Left ventricle myocardium inferior (tissue), 1 donor: ENCODE measurements at places on chromosomes 5 and 9. TPM values are rescaled to one million over a fixed set of nuclear protein-coding genes. Genes with fewer than 3 reads are reported as not detected.

Gene IFNA6
- total RNA-seq, result not detected

Gene IQGAP2
- 4.1 TPM for total RNA-seq

Gene NOP16
- total RNA-seq, result 19.1 TPM

DNA sequence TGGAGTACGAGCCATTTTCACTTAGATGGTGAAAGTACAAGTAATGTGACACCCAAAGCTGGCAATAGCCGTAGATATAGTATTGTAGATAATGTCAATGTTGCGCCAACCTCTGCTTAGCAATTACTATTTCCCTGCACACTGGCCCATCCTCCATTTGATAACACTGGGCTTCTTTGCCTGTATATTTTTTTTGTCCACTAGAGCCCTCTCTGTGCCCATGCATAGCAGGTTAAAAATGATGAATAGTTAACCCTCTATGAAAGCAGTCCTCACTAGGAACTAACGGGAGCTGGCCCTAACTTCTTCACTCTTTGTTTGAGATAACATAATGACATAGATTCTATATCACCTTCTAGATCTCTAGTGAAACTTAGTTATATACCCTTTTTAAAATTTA is 416.8 kb downstream of the TUSC1 start:
- no peak for DNase-seq

- no peak for DNase-seq
Measured at GRCh38 chr5:53099546-53099945, 10.0 kb downstream of the MOCS2 start.

- DNase-seq, result no peak
Measured at GRCh38 chr5:105947461-105947860, 1723.3 kb downstream of the EFNA5 start.

DNA sequence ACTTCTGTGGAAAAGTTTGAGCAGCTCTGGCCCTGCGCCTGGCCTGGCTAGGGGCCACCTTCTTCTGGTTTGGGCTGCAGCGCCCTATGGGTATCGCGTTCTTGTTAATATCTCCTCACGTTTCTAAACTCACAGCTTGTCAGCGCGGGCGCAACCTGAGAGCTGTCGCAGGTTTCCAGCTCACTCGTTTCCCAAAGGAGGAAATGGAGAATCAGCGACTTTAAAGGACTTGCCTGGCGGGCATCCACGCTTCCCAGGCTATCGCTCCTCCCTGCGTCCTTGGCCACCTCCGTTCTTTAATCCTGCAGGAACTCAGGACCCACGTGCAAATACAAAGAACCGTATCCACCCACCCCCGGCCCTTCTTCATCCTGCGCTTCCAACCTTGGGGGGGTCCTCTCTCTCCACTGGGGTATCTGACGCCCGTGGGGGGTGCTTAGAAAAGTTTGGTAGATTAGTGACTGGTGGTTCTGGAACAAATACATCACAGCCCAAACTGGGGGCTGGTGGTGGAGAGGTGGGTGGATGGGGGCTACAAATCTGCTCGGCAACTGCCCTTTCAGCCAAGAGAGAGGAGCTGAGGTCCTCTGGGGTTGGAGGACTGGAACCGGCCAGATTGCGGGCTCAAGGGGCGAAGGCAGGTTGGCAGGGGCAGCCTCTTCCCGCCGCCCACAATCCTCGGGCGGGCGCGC is 578 bp upstream of the PSAT1 start:
- peak; percentile 37 for DNase-seq

DNA sequence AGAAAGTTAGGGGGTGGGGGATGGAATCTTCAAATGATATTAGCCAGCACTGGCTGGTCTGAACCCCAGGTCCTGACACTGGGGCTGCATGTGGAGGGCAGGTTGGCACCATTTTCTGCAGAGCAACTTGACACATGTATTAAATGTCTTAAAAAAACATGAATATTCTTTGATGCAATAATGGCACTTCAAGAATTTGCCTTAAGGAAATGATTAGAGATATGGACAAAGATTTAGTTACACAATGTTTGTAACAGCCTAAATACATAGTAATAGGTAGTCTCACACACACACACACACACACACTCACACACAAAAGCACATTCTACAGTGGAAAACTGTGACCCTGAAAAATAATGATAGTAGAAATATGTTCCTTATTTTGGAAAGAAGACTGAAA is 3.6 kb downstream of the SVEP1 start:
- DNase-seq, result no peak

- peak; percentile 70 for DNase-seq
Measured at GRCh38 chr5:1111241-1111726, 579 bp downstream of the SLC12A7 start.

GRCh38 chr9:68791169-68791568 is 86.1 kb downstream of the PIP5K1B start:
- DNase-seq, result no peak

GRCh38 chr5:89703817-89704216 is 705.7 kb downstream of the CETN3 start:
- no peak for DNase-seq

DNA sequence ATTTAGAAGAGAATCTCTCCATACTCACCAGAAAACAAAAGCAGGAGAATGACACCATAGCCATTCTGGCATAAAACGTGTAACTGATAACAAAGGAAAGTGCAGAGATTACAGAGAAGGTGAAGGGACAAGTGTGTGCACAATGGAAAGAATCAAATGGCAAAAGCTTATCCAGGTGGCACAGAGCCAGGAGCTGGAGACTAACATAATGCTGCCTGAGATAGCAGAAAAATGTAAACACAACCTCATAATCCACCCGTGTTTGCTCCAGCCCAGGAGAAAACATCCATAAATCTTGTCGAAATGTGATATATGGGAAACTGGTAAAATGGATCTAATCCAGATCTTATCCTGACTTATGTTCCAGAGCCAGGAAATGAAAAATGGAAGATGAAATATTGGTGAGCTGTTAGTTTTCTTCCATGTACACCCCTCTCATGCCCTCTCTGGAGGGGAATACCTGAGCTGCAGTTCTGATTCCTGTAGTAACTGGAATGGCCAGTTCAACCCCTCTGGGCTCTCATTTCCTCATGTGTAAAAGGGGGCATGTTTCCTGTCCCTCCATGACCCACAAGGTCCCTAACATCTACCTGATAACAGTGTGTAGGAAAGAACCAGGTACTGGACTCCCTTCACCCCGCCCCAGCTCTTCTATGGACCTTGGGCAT is 212.3 kb upstream of the DAPK1 start:
- DNase-seq, result no peak

- DNase-seq, result no peak
Measured at GRCh38 chr5:102855681-102856388, 100.7 kb downstream of the PAM start.

- DNase-seq, result no peak
Measured at GRCh38 chr9:93493949-93494348, 40.6 kb upstream of the FAM120AOS start.
